ENCODE measurements at places on chromosomes 2 and 18.

GRCh38 chr2:69780921-69781320 lies 39.0 kb downstream of the ANXA4 start:
- no peak for DNase-seq

GRCh38 chr2:16166327-16166981 lies 226.1 kb downstream of the MYCN start:
- DNase-seq = no peak

- DNase-seq = peak; percentile 90
These were observed at the start of gene IL1B for GRCh38 chr2:112836695-112837117. IL1B (minus strand) TSS chr2:112836779; CDS start chr2:112836229, 550 bp downstream.

DNA sequence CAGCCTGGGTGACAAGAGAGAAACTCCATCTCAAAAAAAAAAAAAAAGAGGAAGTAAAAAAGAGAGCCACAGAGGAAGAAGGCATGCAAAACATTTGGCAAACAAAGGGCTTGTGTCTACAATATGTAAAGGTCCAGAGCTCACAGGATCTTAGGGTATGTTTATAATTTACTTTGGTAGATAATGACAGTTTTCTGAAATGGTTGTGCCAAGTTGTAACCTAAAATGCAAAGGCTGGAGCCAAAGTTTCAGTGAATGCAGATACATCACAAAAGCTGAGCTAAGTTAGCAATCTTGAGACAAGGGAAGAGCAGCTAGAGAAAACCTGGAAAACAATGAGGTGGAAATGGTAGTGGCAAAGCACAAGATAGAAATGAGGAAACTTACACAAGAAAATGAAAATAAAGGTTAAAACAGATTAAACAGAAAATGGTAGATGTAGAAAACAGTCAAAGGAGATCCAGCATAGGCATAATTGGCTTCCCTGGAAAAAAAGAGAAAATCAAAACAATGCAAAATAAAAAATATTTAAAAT lies 77.5 kb upstream of the HK2 start:
- DNase-seq = no peak

DNA sequence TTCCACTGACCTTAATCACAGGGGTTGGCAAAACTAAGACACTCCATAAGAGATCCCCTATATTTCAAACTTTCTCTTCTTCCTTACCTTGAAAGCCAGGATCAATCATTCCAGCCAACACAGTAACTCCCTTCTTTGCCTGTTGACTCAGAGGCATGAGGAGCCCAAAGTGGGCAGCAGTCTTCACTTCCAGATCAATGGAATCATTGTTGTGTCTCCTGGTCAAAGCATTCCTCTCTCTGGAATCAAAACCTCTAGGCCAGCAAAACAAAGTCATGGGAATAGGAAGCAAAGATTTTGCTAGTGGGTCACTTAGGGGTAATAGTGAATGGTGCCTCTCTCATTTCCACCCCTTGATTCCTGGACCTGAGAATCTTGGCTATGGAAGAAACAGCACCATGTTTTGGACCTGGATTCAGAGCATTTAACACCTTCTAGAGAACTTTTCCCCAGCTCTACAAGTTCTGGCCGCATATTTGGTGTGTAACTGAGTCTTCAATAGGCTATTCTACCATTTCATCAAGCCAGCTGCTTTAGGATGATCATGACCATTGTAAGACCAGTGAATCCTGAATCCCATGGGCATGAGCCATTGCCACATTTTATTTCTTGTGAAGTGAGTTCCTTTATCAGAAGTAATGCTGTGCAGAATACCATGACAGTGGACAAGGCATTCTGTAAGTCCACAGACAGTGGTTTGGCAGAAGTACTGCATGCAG lies 65.7 kb upstream of the SERPINE2 start:
- no peak for DNase-seq

GRCh38 chr18:2917259-2918047 lies 70.6 kb downstream of the EMILIN2 start:
- no peak for DNase-seq

- DNase-seq = peak; percentile 27
These were observed 139.7 kb downstream of the ROCK1 start for GRCh38 chr18:20971886-20972267.

DNA sequence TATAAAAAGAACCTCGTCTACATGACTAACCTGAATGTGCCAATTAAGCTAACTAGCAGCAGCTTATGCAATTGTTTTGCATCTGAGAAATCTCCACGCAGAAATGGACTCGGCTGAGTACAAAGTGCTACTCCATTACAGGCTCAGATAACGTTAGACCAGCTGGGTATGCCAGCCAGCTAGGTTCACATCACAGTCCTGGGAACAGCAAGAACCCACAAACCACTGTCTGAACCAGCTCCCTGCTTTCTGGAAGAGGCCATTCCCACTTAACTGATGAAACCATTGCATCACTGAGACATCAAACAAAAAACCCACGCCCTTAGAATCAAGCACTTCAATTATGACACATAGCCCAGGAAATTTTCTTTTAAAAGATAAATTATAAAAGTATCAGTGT lies 202.7 kb downstream of the CYRIA start:
- DNase-seq = no peak

GRCh38 chr2:204473224-204473623 lies 72.1 kb upstream of the PARD3B start:
- no peak for DNase-seq

GRCh38 chr18:40841467-40841866 lies 1113.6 kb upstream of the PIK3C3 start:
- peak; percentile 15 for DNase-seq

GRCh38 chr2:67208887-67209500 lies 188.1 kb upstream of the ETAA1 start:
- DNase-seq = no peak

DNA sequence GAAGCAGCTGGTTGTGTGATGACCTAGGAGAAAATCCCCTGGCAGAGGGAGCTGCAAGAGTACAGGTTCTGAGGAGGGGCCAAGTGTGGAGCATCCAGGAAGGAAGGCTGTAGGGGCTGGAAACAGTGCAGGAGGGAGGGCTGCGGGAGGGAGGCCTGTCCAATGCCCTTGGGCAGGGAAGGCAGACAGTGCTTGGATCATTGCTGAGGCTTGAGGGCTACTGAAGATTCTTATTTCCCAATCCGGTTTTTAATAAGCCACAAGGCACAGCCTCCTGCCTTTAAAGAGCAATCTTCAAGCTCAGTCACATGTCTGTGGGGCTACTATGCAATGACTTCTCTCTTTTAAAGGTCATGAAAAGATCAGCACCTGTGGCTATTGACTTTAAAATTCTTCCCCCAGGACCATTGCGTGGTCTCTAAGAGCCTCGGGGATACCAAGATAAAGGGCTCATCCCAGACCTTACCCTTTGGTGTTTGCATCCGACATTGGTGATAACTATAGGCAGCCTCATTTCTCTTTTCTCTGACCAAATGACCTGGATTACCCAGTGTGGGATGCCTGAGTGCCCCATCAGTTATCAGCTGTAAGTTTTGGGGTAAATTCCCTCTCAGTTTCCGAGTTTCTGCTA lies 149.6 kb downstream of the DOCK10 start:
- no peak for DNase-seq

DNA sequence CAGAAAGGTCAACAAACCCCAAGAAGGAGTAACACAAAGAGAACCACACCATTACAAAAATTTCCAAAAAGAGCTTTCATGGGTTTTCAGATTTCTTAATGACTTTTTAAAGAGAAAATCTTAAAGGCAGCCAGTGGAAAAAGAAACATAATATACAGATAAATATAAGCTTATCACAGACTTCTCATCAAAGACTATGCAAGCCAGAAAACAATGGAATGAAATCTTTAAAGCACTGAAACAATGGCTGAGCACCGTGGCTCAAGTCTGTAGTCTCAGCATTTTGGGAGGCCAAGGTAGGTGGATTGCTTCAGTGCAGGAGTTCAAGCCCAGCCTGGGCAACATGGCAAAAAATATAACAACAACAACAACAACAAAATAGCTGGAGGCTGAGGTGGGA lies 237.4 kb downstream of the CYP26B1 start:
- no peak for DNase-seq

GRCh38 chr2:2647141-2647541 lies 316.1 kb upstream of the MYT1L start:
- DNase-seq = peak; percentile 82

DNA sequence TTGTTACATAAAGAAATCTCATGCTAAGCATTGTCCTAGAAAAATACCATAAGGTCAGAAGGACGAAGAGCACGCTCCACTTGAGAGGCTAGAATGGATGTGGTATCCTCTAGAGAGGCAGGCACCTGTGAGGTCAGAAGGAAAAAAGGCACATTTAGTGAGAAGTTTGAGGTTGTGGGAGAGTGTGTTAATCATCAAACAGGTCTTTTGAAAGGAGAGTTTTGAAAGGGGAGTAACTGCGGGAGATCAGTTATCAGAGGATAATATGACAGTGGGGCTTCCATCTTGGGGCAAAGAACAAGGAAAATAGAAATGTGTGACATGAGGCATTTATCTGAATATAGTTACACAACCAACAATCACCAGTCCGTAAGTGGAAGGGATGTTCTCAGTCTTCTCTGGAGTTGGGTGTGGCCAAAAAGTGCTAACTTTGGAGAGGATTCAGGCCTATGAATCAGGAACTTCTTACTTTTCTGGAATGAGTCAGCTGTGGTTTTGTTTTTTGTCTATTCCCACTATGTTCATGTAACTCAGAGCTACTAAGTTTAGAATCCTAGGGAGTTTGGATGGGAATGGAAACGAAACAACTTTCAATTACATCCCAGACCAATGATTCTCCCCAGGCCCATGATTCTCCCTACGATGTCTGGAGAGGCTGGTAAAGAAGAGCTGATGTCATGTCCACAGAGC lies 451.4 kb upstream of the ST6GAL2 start:
- no peak for DNase-seq

All from RWPE1 (cell line).